Stimulated activated CD8-positive, alpha-beta memory T cell treated with anti-CD3 and anti-CD28 coated beads, Interleukin-4, amount 100 ng/mL, for 48 hours (primary cell): ENCODE measurements at places on chromosomes 7 and 10.

DNA sequence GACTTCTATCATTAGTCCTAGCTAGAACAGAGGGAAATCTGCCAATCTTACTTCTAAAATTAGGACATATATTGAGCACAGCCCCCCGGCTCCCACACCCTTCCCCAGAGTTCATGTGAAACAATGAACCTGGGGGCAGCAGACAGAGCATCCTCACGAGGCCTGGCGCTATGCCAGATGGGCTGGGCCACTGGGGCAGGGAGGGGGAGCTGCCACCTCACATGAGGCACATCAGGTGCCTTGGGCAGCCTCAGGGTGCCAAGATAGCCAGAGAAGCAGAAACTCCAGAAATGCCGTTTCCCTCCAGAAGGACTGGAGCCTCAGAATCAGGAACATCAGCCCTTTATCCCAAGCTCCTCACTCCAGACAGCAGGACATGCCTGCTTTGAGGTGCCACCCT lies 92.8 kb upstream of the LANCL2 start:
- no peak for DNase-seq

- DNase-seq, result no peak
Measured at GRCh38 chr10:72712136-72712535, 20.2 kb downstream of the MCU start.

GRCh38 chr10:113609704-113610108 lies 54.1 kb downstream of the NRAP start:
- DNase-seq, result no peak

GRCh38 chr7:51324206-51324898 lies 7.7 kb upstream of the COBL start:
- DNase-seq, result no peak

GRCh38 chr10:96645191-96645721 lies 58.4 kb upstream of the TM9SF3 start:
- DNase-seq, result no peak

DNA sequence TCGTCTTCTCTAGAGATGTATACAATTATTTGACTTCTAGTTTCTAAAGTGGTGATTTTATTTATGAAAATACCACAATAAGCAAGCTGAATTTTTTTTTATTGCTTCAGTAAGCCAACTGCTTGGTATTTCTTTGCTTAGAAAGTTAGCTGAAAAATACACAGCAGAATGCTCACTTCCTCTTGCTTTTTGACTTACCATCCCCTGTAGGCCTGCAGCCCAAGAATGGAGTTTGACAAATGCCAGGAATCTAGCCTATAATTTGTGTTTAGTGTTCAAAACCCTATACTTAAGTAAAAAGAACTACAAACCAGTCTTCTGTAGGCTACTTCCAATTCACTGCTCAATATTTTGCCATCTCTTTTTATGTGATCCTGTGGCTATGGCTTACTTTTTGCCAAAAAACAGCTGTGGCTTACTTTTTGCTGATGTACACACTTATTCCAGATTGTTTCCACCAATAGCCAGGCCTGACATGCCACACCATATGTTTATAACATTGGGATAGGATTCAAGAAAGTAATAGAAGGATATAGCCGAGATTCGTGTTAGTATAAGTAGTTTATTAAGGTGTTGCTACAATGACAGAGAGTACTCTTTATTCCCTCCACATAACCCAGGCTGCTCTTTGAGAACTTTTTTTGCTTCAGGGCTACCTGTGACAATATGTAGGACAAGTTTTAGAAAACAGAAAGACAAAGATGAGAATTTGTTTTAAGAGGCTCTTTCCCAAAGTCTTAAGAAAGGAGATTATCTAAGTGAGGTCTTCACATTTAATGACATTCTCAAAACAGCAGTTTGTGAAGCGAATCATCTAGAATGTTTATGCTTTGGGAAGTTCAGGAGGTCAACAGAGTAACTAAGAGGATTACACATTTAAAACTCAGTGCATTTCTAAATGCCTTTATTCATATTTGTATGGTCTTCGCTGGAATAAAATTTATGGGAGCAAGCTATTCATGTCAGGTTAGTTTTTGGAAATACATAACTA lies 263.9 kb upstream of the FZD1 start:
- no peak for DNase-seq

DNA sequence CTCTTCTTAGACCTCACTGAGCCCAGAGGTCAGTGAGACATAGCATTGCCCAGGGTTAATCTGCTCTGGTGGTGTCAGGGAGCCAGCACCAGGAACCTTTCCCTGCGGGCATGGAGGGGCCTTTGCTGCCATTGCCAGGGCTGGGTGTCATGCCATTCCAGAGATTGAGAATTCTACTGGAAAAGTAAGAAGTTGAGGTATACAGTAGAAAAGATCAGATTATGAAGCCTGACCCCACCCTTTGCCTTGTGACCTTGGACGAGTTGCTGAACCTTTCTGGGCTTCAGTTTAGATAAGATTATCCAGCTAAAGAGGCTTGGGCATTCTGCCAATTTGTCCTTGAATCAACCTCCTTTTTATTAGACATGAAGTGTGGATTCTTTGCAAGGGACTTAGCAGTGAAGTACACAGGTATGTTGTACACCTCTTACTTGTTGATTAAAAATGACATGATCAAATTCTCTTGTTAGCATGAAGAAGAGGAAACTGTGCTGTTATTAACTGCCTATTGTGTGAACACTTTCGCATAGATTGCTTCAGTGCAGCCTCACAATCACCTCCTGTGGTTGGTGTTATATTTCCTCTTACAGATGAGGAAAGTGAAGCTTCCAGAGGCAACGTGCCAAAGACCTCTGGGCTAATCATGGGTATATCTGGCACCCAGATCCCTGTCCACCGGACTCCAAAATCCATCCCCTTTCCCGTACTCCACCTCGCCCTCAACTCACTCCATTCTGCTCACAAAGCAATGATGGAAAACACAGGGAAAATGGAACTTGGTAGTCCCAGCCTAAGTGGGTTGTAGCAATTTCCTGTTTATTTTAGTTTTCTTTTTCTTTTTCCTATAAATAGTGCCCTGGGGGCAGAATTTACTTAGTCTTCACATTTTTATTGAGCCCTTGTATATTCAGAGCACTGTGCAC lies 151.3 kb downstream of the CAMK1D start:
- no peak for DNase-seq

DNA sequence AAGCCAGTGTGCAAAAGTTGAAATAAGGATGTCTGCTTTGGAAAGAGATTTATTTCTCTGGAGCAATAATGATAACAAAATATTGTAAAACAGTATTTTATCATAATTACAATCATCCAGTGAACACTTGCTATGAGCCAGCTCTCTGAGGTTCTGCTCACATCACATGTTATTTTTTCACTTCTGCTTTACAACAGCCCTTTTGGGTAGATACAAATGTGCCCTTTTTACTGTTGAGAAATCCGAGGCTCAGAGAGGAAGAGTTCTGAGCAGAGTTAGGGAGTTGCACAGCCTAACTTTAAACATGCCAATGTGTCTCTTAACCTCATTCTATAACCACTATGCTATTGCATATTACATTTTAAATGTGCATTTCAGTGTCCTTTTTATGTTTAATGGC lies 232.6 kb upstream of the CDC14C start:
- no peak for DNase-seq

- DNase-seq, result no peak
Measured at GRCh38 chr7:80346704-80347103, 165.2 kb downstream of the GNAT3 start.
